Naive thymus-derived CD4-positive, alpha-beta T cell (primary cell): ENCODE measurements at places on chromosomes 6 and 20. TPM values are rescaled to one million over a fixed set of nuclear protein-coding genes. Genes with fewer than 3 reads are reported as not detected.

GRCh38 chr20:43537921-43538877 is 20.6 kb upstream of the SGK2 start:
- no peak for DNase-seq

The RPP40 gene
- 18.6 TPM for polyA plus RNA-seq

DNA sequence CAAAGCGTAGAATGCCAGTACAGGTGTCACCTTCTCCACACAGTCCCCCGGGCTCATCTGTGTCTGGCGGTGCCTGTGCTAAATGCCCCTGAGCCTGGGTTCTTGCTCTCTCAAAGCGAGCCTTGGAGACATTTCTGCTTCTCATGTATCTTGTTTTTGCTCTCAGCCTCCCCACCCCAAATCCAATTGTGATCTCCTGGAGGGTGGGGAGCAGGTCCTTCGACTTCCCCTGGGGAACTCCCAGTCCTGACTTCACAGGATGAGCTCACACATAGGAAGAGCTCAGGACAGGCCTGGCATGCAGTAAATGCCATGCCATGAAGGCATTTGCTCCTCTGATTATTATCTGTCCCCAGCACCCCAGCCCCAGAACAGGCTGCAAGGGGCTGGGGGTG is 58.1 kb downstream of the NOL4L start:
- no peak for DNase-seq

The ULBP2 gene
- polyA plus RNA-seq = not detected

GRCh38 chr6:7512320-7512719 is 29.2 kb upstream of the DSP start:
- DNase-seq = no peak

GRCh38 chr20:36726168-36726567 is 19.7 kb downstream of the NDRG3 start:
- DNase-seq = no peak

GRCh38 chr6:36244641-36245280 is 25.1 kb upstream of the PNPLA1 start:
- DNase-seq = no peak

DNA sequence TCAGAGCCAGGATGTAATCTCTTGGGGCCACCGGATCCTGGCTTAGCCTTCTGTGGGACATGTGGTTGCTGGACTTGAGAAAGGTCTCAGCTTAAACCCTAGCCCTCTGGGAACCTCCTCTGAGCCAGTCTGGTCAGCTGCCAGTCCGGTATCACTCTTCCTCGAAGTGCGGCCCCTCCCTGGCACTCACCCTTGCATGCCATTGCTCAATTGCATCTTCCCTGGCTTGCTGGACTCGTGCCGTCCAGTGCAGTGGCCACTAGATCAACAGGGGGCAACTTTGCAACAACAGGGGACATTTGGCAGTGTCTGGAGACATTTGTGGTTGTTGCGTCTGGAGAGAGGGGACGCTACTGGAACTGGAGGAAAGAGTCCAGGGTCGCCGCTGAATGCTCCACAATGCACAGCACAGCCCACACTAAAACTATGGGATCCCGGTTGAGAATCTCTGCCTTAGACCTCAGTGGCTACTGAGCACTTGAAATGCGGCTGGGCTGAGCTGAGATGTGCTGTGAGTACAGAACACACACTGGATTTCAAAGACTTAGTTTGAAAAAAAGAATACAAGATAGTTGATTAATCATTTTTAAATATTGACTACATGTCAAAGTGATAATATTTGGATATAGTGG is 152.1 kb downstream of the TFAP2C start:
- DNase-seq = no peak
